ENCODE measurements at places on chromosomes 6 and 20.

GRCh38 chr6:24960991-24961475 is 25.3 kb upstream of the RIPOR2 start:
- DNase-seq, result no peak

DNA sequence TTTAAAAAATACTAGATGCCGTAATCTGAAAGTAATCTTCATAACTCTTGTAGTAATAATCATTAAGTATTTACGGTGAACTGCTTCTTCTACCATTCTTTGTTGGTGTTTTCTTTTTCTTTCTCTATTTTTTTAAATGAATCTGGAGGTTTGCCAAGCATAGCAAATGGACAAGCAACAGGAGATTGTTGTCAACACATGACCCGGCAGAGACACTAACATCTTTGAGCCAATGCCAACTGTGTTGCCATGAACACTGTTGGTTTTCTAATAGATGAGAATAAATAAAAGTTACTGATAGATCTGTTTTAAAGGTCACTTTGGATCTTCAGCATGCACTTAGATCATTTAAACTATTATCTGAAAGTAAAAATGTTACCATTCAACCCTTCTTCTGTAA is 523.6 kb upstream of the EYS start:
- DNase-seq, result no peak

- DNase-seq, result no peak
Observed at GRCh38 chr20:62190639-62191411, 8.0 kb downstream of the MTG2 start.

GRCh38 chr20:57078116-57078515 is 188.3 kb downstream of the BMP7 start:
- no peak for DNase-seq

DNA sequence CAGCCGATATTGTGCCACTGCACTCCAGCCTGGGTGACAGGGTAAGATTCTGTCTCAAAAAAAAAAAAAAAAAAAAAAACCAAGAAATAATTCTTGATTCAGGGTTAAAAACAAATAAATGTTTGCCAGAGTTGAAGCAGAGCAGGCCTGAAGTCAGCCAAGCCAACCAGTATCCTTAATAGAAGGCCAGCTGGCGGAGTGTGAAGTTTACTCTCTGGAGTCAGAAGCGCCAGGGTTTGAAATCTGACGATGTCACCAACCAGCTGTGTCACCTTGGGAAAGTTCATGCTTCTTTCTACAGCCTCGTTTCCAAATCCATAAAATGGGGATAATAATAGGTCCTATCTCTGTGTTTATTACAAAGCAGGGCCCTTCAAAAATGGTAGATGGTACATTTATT is 73.0 kb upstream of the ENPP5 start:
- DNase-seq, result no peak

DNA sequence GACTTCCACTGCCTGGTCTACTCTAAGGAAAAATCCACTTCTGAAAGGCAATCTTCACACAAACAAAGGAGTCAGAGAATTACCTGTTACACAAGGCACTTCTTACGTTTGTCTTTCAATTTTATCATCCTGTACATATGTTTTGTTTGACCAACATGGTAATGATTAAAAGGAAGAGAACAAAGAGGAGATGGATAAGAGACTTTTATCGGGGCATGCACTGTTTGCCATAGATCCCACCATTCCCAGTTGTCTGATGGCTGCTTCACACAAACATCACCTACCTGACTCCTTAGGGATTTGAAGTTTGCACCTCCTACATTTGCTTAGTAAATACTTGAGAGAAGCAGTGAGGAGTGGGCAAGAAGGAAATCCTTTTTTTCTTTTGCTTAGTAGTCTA is 87.1 kb downstream of the BFSP1 start:
- no peak for DNase-seq

- DNase-seq, result no peak
Observed at GRCh38 chr6:12007887-12008286, 4.2 kb upstream of the HIVEP1 start.

GRCh38 chr6:12490351-12490903 is 200.3 kb downstream of the EDN1 start:
- no peak for DNase-seq

DNA sequence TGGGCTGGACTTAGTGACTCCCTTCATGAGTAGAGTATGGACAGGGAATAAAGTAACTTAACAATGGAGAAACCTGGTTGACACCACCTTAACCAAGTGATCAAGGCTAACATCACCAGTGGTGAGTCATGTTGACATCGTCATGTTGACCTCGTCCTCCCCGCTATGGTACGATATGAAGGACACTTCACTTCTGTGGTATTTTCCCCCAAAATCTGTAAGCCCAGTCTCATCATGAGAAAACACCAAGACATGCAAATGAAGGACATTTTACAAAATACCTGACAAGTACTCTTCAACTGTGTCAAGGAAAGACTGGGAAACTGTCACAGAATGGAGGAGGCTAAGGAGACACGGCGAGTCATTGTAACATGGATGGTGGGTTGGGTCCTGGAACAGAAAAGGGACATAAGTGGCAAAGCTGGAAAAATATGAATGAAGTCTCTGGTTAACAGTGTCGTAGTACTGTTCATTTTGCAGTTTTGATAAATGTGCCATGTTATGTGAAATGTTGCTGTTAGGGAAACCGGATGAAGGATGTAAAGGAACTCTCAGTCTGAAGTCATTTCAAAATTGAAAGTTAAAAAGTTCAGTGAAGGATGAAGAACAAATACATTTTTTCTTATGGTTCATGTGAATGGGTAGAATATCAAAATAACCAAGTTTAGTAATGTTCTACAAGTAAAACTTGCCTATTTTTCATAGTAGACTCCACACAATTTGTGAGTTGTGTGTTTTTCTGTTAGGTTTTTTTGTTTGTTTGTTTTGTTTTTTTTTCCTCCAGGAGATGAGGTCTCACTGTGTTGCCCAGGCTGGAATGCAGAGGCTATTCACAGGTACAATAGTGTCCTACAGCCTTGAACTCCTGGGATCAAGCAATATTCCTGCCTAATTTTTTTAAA is 247.5 kb downstream of the TMEM242 start:
- no peak for DNase-seq

- no peak for DNase-seq
Observed at GRCh38 chr20:41784209-41784958, 166.2 kb upstream of the CHD6 start.

- DNase-seq, result no peak
Observed at GRCh38 chr6:143549221-143549948, 37.9 kb upstream of the FUCA2 start.

DNA sequence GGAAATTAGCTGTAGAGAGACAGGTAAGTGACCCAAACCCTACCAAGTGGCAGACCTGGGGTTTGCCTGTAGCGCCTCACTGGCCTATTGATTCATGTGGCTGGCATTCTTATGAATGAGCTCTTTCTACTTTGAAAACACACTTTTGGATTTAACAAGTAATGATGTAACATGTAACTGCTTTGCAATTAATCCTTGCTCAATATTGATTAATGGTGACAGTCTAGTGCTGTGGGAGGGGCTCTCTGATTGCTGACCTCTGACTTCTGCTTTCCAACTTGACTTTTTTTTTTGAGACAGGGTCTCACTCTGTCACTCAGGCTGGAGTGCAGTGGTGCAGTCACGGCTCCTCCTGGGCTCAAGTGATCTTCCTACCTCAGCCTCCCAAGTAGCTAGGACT is 82.7 kb downstream of the TIAM2 start:
- DNase-seq, result no peak

DNA sequence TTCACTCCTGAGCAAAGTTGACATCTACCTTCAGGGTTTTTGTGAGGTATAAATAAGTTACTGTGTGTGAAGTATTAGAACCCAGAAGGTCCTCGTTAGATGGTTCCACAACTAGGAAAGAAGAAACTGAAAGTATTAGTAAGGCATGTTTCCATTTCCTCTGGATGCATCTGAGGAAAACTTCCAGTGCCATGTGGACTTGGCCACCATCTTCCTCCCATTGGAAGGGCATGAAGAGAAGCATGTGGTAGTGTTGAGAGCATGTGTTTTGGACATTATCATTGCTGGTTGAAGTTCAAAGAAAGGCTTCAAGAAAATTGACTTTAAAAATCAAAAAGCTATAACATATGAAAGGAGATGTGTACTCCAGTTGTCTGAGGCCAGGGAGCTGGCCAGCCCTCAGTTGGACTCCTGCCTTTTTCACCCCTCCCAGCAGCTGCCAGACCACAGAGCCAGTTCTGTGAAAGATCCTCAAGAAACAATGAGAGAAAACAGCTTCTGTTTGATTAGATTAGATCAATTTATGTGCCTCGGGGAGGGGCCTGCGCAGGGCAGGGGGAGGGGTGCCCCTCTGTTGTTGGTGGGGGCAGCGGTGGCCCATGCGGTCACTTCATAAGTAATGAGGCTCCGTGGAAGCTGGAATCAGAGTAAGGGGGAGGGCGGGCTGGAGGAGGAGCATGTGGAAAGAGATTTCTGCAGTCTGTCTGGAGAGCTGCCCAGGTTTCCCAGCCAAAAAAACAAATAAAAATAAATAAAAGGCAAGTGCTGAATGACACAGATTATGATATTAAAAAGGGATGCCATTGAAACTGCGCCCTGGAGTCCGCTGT is 154.0 kb downstream of the JARID2 start:
- no peak for DNase-seq

GRCh38 chr6:1815827-1816452 is 206.2 kb downstream of the FOXC1 start:
- DNase-seq, result no peak

- DNase-seq, result no peak
Observed at GRCh38 chr6:42140032-42140431, 2.4 kb downstream of the C6orf132 start.

DNA sequence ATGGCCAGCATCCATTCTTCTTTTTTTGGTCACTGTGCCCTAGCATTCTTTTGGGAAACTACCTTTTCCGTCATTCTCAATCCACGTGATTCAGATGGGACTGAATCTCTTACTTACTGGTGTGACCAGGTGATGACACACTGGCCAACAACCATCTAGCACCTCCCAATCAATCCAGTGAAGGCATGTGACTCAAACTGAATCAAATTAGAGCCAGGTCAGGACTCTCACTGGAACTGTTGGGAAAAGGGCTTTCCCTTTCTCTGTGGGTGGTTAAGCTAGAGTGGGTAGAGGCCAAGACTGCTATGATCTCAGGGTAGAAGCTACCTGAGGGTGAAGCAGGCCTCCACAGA is 36.2 kb upstream of the ZMYND8 start:
- DNase-seq, result no peak

DNA sequence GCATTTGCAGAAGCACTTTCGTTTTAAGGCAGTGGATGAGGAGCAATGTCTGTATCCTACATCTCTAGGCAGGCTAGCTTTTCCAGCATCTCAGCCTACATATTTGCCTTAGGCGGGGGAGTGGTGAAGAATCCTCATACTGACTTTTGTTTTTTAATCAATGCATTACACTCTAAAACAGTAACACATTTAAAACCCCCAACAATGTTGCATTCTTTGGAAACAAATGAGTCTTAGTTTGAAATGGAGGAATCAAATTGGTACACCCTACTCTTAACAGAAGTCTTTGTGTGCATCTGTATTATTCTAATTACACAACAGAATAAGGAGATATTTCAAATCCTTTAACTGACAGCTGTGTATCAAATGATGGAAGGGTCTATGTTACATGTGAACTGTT is 9.0 kb downstream of the NKAIN2 start:
- DNase-seq, result no peak

- no peak for DNase-seq
Observed at GRCh38 chr6:153001767-153002612, 519 bp downstream of the MTRF1L start.

DNA sequence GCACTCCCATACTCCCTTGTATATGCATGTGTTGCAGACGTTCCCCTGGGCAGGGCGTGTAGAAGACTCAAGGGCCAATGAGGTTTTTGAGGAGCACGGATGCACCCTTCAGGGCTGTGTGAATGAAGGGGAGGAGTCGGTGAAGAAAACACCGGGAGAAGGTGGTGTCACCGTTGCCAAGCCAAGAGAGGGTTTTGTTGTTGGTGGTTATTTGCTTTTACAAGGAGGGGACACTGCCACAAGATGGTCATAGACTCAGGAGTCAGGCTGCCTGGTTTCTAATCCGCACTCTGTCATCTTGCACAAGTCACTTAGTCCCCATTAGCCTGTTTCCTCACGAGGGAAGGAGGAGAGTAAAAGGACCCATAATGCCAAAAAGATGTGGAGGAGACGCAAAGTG is 124.0 kb downstream of the PXDC1 start:
- no peak for DNase-seq

DNA sequence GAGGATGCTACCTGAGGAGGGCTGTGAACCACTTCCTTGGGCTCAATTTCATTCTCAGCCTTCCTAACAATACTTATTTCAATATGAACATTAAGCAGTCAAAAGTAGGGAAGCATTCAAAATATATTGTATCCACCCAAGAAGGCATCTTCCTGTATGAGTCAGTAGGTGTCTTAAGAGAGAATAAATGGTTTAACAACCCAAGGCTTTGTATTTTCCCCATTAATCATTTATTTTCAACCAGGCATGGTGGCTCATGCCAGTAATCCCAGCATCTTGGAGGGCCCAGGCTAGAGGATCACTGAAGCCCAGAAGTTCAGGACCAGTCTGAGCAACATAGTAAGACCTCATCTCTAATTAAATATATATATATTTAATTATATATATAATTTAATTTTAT is 74.5 kb upstream of the MARCKS start:
- DNase-seq, result no peak

DNA sequence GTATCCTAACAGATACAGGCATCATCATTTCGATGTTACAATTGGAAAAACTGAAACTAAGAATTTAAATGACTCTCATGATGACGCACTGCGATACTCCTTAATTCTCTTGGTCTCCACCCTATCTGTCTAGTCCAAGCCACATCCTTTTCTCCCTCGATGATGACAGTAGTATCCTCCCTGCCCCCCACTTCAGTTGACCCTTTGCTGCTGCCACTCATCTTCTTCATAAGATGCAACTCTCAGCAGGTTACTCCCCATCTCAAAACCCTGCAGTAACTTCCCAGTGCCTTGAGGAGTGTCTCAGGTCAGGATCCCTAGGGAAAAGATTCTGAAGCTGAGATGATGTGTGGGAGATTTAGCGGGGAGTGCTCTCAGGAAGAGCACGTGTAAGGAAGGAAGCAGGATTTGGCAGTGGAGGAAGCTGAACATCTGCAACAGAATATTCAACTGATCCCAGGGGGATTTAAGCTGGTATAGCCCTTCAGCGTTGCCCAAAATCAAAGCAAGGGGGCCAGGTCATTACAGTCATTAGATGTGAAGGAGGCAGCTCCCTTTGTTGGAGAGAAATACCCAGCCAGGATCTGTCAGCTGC is 16.1 kb downstream of the JPH2 start:
- no peak for DNase-seq

GRCh38 chr20:4457566-4458543 is 263.9 kb upstream of the PRND start:
- no peak for DNase-seq

- DNase-seq, result no peak
Observed at GRCh38 chr6:12911427-12911826, 194.9 kb downstream of the PHACTR1 start.

DNA sequence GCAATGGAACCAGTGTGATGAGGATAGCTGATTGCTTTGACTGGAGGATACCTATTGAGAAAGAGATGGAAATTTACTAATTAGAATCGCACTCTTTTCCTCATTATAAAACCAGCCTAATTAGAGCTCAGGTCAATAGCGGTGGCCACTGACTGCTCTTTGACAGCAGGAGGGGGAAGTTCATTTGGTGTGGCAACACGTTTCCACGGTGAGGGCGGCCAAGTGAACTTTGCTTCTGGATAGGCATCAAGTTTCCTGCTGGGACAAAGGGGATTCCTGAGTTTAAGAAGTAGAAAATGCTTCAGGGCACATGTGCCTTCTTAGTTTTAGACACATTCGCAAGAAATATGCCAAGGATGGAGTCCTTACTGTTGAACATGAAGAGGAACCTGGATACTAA is 145.3 kb upstream of the NRN1 start:
- DNase-seq, result no peak

- no peak for DNase-seq
Observed at GRCh38 chr20:16390991-16391390, 182.3 kb downstream of the KIF16B start.

Measured in stimulated activated CD8-positive, alpha-beta memory T cell treated with anti-CD3 and anti-CD28 coated beads, Interleukin-15, amount 100 ng/mL, for 24 hours (primary cell).